ENCODE measurements at places on chromosomes 1 and 21.

GRCh38 chr21:44324106-44324853, 14.9 kb downstream of the CFAP410 start:
- no peak for DNase-seq

- peak; percentile 53 for DNase-seq
Measured at GRCh38 chr1:24374891-24375786, 38.4 kb downstream of the STPG1 start.

- no peak for DNase-seq
Measured at GRCh38 chr1:58933599-58933926, 149.7 kb upstream of the JUN start.

- no peak for DNase-seq
Measured at GRCh38 chr1:156640842-156641706, 843 bp upstream of the BCAN start.

DNA sequence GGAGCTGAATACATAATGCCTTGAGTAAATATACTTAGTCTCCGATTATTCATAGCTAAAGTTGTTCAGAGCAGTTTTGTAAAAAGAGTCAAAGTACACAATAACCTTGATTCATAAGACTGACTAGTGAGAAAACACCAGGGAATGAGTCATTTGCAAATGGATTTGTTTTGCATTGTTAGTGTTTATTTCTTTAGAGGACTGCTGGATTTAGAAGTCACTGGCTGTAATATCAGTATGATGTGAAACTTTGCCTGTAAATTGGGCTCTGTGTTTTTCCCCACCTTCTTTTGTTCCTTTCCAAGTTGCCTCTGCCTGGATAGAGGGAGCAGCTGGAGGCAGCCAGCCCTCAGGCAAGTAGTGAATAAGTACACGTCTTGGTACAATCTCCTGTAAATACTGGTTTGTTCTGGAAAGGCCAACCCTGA, 474.7 kb downstream of the NUF2 start:
- peak; percentile 5 for DNase-seq

DNA sequence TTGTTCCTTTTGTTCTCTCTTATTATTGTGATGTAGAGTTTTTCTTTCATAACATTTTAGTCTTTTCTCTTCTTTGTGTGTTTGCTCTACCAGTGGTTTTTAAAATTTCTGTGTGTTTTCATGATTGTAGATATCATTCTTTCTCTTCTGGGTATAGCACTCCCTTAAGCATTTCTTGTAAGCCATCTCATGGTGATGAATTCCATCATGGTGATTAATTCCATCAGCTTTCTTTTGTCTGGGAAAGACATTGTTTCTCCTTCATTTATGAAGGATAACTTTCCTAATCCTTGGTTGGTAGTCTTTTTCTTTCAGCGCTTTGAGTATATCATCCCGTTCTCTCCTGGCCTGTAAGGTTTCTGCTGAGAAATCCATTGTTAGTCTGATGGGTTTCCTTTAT, 22.7 kb downstream of the CD55 start:
- peak; percentile 33 for DNase-seq

- DNase-seq: no peak
Measured at GRCh38 chr1:94015489-94015817, 105.5 kb downstream of the ABCA4 start.

DNA sequence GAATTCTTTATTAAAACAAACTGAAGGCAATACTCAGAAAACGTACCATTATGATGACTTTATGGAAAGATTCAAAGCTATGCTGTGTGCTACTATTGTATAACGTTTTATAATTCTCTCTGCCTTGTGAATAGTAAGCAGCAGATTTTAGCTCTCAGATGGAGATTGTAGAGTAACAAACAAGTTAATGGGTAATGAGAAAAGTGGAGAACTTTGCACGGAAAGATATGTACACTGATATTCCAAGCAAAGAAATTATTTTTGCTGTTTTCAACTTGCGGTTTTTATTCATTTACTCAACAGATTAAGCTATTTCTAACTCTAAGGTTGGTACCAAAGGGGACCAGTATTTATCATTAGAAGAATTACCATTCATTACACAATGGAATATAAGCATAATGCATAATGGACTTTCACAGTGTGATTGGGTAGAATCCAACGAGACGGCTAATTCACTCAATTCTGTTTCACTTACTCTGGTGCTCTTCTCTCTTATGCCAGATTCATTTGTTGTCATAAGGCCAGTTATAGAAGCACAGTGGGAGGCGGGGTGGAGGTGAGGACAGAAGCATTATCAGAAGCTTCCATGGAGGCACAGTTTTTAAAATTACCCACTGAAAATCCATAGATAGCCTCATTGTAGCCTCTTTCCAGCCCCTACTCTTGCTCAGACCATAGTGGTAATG, 38.6 kb downstream of the ATP1B1 start:
- DNase-seq: no peak

- peak; percentile 64 for DNase-seq
Measured at GRCh38 chr1:197955486-197956394, 38.6 kb downstream of the LHX9 start.

DNA sequence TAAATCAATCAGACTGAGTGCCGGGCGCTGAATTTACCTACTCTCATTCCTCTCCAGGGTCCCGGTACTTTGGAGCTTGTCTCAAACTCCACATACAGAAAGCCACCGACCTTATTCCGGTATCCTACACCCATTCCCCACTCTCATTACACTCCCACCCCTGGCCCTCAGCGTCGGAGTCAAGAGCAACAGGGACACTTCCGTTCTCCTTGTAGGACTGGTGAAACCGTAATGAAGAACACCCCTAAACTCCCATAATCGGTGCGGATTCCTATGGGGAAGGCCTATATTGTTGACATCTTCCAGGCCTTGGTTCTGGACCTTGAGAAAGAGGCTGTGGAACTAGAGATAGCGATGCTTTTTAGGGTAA, 798 bp downstream of the ZBED6 start:
- peak; percentile 60 for DNase-seq

- no peak for DNase-seq
Measured at GRCh38 chr1:37570528-37571334, 14.0 kb downstream of the DNALI1 start.

DNA sequence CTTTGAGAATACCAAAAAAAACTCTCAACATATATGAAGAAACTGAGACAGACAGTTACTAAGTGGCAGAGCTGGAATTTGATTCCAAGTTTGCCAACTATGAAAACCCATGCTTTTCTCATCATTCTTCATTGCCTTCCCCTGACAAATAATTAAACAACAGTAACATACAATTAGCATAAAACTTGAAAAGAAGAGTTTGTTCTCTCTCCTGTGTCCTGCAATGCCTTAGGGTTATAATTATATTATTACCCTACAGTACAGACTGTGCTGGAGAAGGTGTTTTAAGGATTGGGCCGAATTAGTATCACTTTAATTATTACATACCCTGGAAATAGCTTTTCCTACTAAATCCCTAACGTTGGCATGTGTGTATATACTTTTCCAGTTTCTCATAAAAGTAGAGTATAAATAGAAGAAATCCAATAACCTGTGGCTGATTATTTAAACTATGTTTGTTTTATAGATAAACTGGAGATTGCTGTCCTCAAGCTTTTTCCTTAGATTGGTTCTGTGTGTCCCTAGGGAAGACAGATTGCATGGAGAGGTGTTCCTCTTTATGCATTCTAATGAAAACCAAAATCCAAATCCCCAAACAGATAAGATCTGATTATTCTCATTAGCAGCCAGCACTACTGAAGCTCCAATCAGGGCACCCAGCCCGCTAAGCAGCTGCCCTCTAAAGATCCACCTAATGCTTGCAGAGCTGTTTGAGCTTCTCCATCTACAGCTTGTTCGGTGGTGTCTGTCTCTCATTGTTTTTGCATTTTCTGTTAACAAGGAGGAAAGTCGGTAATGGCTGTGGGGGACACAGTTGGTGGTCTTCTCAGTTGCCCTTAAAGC, 156.3 kb downstream of the TM2D1 start:
- DNase-seq: no peak

DNA sequence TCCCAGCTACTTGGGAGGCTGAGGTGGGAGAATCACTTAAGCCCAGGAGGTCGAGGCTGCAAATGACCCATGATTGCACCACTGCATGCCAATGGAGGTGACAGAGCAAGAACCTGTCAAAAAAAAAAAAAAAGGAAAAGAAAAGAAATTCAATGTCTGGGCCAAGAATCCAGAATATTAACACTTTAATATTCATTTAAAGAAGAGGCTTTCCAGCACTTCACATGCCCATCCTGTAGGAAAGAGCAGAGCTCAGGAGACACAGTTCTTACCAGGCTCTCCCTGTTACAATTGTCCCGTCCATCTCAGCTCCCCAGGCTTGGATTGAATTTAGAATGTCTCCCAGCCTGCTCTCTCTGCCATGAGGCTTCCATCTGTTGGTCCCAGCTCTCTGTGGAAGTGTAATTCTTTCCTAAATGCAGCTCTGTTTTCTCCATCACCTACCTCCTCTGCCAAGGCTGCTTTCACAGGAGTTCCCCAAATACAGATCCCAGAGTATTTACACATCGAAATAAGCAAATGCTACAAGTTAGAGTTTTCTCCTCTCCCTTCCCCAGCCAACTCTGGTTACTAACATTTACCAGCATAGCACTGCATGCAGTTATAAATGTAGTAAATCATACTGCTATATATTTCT, 116.6 kb upstream of the CDC42BPA start:
- DNase-seq: no peak

DNA sequence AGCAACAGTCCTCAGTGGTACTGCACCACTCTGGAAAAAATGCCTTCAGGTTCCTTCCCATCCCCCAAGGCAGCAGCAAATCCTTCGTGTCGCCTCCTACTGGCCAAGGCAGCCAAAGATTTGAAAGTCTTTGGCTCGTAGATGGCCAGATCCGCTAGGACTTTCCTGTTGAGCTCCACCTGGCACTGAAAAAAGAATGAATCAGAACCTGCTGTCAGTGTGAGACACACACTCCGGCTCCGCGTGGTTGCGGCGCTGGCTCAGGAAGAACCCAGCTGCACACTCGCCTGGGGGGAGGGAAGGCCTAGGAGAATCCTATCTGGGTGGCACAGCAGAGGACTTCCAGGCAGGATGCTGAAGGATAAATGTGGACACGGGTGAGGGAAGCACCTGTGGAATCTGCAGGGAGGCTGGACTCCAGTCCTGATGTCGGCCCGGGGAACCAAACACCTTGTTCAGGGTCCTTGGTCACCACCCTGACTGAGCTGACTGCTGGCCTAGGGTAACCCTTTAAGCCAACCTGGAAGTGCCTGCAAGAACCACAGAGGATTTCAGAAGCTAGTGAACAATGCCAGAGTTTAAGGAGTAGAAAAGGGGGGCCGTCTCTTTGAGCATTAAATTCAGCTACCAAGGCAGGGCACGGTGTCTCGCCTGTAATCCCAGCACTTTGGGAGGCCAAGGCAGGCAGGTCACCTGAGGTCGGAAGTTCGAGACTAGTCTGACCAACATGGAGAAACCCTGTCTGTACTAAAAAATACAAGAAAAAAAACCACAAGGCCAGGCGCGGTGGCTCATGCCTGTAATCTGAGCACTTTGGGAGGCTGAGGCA, 3.2 kb upstream of the CCNL2 start:
- DNase-seq: peak; percentile 55

DNA sequence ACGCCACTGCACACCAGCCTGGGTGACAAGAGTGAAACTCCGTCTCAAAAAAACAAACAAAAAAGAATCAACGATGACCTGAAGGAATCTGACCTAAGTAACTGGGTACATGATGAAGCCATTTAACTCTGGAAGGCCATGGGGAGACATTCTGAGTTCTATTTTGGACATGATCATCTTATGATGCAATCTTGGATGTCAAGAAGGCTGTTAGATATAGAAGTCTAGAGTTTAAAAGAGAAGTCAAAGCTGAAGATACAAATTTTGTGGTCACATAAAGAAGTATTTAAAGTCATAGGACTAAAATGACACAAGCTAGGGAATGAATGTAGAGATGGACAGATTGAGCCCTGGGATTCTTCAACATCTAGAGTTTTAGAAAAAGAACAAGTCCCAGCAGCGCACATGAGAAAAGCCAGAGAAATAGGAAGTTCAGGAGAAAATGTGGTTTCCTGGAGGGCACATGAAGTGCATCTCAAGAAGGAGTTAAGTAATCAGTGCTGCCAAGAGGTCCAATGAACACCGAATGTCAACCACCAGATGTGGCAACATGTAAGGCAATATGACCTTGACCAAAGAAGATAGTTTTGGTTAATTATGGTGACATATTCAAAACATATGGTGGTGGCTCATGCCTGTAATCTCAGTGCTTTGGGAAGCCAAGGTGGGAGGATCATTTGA, 26.8 kb downstream of the ELK4 start:
- DNase-seq: no peak

GRCh38 chr21:31878831-31879230, 6.0 kb downstream of the HUNK start:
- DNase-seq: no peak

DNA sequence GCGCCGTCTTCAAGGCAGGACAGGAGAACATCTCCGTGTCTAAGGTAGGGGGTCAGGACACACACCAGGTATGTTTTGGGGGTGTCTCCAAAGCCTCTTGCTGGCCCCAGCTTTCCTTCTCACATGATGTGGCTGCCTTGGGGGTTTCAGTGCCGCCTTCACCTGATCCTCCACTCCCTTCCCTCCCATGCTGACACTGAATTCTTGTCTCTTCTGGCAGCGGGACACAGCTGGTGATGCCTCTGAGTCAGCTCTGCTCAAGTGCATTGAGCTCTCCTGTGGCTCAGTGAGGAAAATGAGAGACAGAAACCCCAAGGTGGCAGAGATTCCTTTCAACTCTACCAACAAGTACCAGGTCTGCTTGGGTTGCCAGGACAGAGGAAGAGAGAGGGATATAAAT, 13.5 kb downstream of the ATP1A2 start:
- DNase-seq: peak; percentile 21

DNA sequence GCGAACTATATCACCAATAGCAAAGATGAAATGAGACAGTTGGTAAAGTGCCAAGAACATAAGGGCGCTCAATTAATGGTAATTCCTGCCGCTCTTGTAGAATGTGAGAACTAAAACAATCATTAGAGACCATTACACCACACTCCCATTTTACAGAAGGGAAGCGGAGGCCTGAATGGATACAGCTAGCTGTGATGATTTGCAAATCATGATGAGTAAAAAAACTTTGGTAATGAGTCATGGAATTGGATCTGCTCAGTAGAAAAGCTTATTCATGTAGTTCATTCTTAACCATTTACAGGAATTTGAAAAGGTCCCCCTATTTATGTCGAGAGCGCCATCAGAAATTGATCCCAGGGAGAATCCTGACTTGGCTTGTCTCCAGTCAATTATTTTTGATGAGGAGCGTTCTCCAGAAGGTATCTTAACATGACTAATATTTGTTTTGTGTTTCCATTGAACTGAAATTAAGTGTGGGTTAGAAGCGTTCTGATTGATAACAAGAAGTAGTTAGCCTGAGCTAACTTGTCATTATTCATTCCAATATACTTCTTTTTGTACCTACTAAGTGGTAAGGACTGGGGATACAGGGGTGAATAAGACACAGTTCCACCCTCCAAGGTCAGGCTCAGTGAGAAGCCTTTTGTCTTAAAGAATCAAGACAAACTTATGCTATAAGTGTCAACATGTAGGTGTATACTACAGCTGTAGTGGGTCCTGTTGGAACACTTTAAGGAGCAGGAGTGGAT, 812 bp downstream of the TTC4 start:
- DNase-seq: peak; percentile 60

- peak; percentile 88 for DNase-seq
Measured at GRCh38 chr1:2213576-2214505, 14.3 kb upstream of the SKI start.

- DNase-seq: no peak
Measured at GRCh38 chr1:157652859-157653493, 47.6 kb downstream of the FCRL3 start.

All from EH (cell line).